NCI-H748 treated with DMSO at 0.1 percent for 48 hours (cell line): ENCODE measurements at places on chromosomes 2 and 18.

DNA sequence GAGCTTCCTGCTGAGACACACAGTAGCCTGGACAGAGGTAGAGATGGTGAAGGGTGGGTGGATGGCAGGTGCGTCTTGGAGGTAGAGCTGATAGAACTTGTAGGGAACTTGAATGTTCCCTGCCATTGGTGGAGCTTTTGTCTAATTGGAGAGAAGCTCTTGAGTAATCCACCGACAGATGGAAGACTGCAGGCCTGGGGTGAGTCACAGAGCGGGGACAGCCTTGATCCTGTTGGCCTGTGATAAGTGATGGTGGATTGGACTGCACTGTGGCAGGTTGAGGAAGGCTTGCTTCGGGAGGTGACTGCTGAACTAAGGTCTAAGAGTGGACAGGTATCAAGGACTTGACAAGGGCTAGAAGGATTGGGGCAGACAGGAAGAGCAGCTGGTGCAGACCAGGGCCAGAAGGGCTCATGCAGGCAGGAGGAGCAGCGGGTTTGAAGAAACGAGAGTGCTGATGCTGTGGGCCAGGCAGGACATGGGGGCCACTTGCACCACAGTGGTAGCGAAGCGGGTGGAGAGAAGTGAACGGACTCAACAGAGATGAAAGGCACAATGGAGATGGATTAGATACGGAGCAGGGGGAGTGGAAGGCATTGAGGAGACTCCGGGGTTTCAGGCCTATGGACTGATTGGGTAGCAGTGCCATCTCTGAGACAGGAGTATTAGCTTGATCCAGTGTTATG, 16.3 kb downstream of the CABLES1 start:
- no peak for DNase-seq

- no peak for DNase-seq
Measured at GRCh38 chr18:67239826-67240225, 276.7 kb downstream of the DSEL start.

DNA sequence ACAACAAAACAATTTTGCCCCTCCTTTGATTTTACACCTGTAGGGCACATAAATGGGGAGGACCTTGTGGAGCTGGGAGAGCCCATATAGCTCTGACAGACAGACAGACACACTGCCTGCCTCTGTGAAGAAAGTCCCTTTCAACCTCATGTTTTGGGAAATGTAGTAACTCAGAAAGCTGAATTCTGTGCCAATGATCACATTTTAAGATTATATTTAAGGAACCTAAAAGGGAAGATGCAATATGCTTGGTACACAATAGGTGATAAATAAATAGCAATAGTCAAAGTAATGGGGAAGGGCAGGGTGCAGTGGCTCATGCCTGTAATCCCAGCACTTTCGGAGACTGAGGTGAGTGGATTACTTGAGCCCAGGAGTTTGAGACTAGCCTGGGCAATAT, 446.4 kb upstream of the ID2 start:
- no peak for DNase-seq

GRCh38 chr2:159614534-159615366, 1.6 kb downstream of the BAZ2B start:
- peak; percentile 85 for DNase-seq

DNA sequence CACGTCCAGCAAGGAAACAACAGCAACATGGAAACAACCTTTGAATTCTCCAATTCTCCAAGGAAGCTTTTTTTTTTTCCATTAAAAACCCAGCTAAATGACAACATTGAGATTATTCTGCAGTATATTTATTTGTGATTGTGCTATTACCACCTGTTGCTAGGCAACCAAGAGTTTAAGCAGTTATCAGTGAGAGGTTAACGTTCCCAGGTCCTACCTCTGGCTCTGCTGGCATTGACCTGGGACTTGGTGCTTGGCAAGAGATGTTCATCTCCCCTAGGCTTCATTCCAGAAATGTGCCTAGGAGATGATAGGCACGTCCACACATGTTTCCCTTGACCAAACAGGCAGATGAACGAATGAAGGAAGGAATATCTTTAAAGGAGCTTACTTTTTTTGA, 157.0 kb downstream of the TDRD15 start:
- DNase-seq, result no peak

GRCh38 chr2:67922080-67922785, 140.6 kb downstream of the C1D start:
- DNase-seq, result peak; percentile 68

- no peak for DNase-seq
Measured at GRCh38 chr2:30031184-30031583, 109.8 kb upstream of the ALK start.

- DNase-seq, result no peak
Measured at GRCh38 chr18:63544017-63544416, 1.8 kb downstream of the SERPINB12 start.

- DNase-seq, result peak; percentile 24
Measured at GRCh38 chr2:16665748-16666448, at the start of gene CYRIA. CYRIA (minus strand) TSS chr2:16665834; CDS start chr2:16588119, 77,715 bp downstream.

DNA sequence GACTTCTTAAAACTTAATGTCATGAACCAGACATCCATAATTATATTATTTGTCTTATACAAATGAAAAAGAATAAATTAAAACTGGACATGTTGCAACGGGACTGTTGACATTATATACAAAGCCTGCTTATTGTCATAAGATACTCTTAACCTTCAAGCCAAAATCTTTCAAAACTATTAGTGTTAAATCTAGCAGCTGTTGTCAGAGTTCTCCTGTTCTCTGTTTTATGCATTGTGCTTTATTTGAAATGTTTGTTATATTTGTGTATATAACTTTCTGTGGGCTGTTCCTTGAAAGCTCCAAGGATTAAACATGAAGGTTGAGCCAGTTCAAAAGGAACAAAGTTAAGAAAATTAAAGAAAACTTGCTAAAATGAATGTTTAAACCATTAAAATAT, 335.5 kb upstream of the NT5C1B start:
- no peak for DNase-seq

- no peak for DNase-seq
Measured at GRCh38 chr18:80202264-80202998, 44.9 kb downstream of the PARD6G start.

GRCh38 chr2:210226223-210226622, 976 bp upstream of the ACADL start:
- DNase-seq, result no peak

- DNase-seq, result no peak
Measured at GRCh38 chr18:79258447-79258846, 137.3 kb upstream of the NFATC1 start.

GRCh38 chr2:29583104-29583503, 338.3 kb downstream of the ALK start:
- DNase-seq, result no peak

- no peak for DNase-seq
Measured at GRCh38 chr2:28643911-28644334, 107.7 kb upstream of the PPP1CB start.

DNA sequence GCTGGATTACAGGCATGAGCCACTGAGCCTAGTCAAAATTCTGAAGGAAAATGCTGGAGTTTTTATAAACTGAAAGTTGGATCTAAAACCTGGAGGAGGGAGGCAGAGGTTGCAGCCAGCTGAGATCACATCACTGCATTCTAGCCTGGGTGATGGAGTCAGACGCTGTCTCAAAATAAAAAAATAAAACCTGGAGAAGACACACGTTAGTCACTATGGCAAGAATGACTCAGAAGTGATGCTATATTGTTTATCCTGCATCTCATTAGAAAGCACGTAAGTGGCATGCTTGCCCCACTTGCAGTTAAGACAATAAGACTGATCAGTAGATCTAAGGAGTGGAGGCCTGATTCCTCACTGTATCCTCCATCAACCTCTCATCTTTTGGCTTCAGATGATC, 106.6 kb upstream of the STON1 start:
- DNase-seq, result no peak

- no peak for DNase-seq
Measured at GRCh38 chr2:2413525-2413924, 82.5 kb upstream of the MYT1L start.

GRCh38 chr2:218323526-218324472, 31.5 kb upstream of the TMBIM1 start:
- DNase-seq, result peak; percentile 48

DNA sequence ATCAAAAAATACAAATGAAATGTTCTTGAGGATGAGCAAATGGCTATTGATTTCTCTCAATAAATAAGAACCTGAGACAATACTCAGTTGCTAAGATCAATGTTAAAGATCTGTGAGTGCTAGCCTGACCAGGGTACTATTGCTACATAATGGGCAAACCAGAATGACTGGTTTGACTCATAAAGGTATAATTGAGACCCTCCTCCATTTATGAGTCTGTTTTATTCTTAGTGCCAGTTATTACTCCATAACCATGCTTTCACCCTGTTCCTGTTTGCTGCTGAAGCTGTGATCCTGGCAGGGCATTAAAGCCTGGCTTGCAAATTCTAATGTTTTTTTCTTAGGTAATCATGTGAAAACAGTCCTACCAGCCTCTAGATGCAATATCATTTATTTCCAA, 56.6 kb upstream of the PPM1B start:
- DNase-seq, result peak; percentile 23

DNA sequence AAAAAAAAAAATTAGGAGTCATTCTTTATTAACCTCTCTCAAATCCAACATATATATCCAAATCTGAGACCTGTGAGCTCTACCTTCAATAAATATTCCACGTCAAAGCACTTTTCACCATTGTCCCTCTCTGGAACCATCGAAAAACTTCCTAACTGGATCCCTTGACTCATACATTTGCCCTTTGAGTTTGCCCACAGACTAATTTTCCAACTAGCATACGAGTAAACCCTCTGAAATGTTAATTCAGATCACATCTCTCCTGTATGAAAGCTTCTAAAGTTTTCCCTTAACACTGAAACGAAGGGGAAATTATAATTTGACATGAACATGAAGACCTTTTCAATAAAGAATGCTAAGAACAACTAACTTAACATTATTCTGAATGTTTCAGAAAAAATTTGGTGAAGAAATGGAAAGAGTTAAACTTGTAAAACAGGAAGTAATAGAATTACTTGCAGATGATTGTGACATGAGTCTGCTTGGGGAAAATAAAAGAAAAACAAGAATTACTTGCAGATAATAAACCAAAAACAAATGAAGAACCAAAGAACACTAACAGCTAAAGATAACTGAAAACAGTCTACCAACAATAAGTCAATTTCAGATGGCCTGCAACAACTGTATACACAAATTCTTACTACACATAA, 110.6 kb downstream of the C2orf74 start:
- DNase-seq, result no peak

- DNase-seq, result no peak
Measured at GRCh38 chr18:27860011-27860410, 316.9 kb downstream of the CDH2 start.

DNA sequence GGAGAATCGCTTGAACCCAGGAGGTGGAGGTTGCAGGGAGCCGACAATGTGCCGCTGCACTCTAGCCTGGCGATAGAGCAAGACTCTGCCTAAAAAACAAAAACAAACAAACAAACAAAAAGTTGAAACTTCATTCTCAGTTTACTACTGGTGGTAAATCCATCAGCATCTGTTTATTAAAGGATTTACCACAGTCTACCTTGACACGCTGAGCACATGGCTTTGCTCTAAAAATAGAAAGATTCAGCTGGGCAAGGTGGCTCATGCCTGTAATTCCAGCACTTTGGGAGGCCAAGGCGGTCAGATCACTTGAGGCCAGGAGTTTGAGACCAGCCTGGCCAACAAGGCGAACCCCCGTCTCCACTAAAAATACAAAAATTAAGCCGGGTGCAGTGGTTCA, 201.3 kb downstream of the TGIF1 start:
- DNase-seq, result no peak

GRCh38 chr2:208049441-208049840, 24.1 kb upstream of the PLEKHM3 start:
- no peak for DNase-seq

- DNase-seq, result no peak
Measured at GRCh38 chr2:116809109-116809508, 1005.4 kb upstream of the DDX18 start.

GRCh38 chr2:134199123-134199522, 54.7 kb upstream of the MGAT5 start:
- DNase-seq, result no peak

GRCh38 chr2:63058921-63059792, 8.5 kb downstream of the OTX1 start:
- no peak for DNase-seq

DNA sequence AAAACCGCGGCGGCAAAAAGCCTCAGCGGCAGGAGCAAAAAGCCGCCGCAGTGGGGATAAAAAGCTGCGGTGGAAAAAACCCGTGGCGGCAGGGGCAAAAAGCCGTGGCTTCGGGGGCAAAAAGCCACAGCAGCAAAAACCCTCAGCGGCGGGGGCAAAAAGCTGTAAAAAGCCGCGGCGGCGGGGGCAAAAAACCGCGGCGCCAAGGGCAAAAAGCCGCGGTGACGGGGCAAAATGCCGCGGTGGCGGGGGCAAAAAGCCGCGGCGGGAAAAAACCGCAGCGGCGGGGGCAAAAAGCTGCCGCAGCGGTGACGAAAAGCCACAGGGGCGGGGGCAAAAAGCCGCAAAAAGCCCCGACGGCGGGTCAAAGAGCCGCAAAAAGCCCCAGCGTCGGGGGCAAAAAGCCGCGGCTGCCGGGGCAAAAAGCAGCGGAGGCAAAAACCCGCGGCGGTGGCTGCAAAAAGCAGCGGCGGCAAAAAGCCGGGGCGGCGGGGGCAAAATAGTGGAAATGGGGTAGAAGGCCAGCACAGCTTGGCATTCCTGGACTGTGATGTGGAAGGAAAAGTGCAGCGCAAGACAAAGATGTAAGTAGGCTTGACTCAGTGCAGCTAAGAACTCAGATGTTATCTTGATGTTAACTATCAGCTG, 151.8 kb downstream of the ANKRD30BL start:
- no peak for DNase-seq

DNA sequence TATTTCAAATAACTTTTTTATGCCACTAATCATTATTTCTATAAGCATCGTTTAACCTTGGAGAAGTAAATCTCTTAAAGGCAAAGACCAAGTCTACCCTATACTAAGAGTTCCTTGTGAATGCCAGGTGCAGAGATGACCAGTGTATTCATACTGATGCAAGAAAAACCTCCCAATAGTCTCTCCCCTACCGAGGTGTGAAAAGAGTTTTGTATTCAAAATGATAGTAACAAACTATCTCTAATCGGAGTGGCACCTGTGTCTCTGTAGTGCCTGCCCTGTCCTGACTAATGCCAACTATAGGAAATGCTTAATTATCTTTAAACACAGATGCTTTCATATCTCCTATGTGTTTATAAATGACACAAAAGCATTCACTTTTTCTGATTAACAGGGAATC, 798.5 kb downstream of the TRIB2 start:
- DNase-seq, result no peak

GRCh38 chr2:236317938-236318396, 53.8 kb upstream of the ASB18 start:
- DNase-seq, result no peak

DNA sequence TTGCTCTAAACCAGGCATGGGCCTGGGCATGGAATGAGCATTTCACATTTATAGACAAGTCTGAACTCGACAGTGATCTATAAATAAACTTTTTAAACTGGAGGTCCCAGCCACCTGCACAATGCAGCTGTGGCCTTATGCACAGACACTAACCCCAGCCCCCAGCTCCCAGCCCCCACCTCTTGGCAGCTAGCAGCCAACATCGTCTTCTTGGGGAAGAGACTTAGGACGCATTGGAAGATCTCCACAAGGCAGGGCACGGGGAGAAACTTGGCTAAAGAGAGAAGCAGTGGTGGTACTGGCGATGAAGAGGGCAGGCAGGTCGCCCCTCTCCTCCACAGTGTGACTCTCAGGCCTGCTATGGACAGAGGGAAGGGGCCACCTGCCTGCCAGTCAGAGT, 213.2 kb downstream of the ANAPC1 start:
- DNase-seq, result no peak

- no peak for DNase-seq
Measured at GRCh38 chr2:135454608-135455007, 76.4 kb downstream of the ZRANB3 start.
